ENCODE measurements at places on chromosomes 3 and 15.

- DNase-seq = no peak
These were observed 272.8 kb downstream of the BBX start for GRCh38 chr3:107795514-107796094.

- no peak for DNase-seq
These were observed 2.5 kb upstream of the PLCB2 start for GRCh38 chr15:40310001-40310959.

- DNase-seq = no peak
These were observed 181.0 kb downstream of the SI start for GRCh38 chr3:164897342-164897741.

DNA sequence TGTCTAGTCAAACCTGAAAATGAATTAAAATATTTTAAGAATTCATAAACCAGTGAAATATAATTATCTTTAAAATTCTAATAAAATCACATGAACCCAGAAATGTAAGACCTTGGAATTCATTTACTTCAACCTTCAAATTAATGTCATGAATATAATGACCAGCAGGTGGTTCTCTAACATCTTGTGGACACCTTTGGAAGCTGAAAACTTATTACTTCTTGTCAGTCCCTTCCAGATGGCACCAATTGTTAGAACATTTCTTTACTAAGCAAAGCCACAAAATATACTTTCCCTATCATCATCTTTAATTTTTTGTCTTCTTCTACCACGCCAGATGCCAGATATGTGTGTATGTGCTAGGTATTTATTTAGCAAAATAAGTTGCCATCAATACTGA is 240.0 kb downstream of the MBNL1 start:
- DNase-seq = no peak
